ENCODE measurements at places on chromosomes 16 and 17.

DNA sequence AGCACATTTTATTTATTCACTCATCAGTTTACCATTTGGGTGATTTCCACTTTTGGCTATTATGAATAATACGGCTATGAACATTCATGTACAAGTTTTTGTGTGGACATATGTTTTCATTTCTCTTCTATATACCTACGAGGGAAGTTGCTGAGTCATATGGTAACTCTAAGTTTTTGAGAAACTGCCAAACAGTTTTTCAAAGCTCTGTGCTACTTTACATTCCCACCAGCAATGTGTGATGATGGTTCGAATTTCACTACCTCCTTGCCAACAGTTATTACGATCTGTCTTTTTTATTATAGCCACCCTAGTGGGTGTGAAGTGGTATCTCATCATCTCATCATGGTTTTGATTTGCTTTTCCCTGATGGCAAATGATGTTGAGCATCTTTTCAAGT is 63.7 kb upstream of the MRTFB start:
- no peak for DNase-seq

GRCh38 chr17:37820995-37821713 is 76.3 kb upstream of the HNF1B start:
- no peak for DNase-seq

GRCh38 chr16:56617212-56618085 is 8.1 kb upstream of the MT1E start:
- DNase-seq = no peak

- DNase-seq = no peak
These were observed 13.4 kb downstream of the WWP2 start for GRCh38 chr16:69775563-69775962.

DNA sequence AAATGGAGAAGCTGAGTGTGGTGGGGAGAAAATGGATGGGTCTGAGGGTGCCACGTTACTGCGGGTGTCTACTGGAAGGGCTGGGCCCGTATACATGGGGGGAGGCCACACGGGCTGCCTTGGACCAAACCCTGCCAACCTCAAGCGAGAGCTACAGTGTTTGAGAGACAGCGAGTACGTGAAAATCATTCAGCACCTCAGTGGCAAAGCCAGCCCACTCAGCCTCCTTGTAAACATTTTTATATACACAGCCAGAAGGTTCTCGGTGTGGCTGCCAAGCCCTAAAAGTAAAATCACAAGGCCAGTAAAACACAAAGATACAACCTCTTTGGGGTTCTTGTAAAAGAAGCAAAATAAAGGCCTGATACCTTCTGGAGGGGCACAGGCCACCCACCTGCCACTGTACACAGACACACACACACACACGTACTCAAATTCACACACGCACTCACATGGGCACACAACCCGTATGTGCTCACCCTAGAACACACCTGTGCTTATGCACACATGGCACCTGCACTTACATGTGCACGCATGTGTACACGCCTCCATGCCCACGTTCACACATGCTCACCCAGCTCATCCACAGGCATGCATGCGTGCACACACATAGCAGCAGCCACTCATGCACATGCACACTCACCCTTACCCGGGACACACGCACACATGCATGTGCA is 102.8 kb downstream of the GSG1L start:
- DNase-seq = no peak

- no peak for DNase-seq
These were observed 14.1 kb downstream of the MFSD11 start for GRCh38 chr17:76752006-76752405.

GRCh38 chr17:1454541-1454940 is 1.5 kb downstream of the CRK start:
- no peak for DNase-seq

GRCh38 chr17:40796846-40797245 is 2.9 kb downstream of the KRT28 start:
- DNase-seq = no peak

- no peak for DNase-seq
These were observed 48.5 kb downstream of the SNX11 start for GRCh38 chr17:48155889-48156611.

DNA sequence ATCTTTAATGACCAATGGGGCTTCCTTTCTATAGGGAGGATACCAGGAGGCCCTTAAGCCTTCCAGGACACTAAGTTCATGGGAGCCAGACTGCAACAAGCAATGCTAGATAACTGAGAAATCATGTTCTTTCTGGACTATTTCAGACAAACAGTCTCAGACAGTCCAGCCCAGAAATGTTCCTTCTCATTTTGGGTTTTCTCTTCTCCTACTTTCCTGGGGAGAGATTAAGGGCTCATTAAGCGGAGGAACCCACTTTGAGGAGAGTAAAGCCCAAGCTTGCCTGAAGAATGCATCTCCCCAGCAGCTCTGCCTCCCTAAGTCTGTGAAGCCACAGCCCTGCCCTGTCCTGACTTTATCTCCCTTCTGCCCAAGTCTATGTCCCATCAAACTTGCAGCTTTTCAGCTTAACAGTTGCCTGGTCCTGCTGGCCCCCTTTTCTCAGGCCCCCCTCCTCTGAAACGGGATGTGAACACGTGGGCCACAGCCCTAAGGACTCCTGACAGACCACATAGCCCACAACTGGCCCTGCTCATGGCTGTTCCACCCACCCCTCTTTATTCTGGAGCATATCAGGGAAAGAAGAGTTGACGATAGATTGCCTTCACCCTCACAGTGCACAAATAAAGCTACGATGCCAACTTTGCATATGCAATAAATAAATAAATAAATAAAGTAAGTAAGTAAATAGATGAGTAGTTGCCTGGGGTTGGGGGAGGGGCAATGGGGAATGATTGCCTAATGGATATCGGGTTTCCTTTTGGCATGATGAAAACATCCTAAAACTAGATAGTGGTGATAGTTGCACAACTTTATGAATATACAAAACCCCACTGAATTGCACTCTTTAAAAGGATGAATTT is 111.0 kb downstream of the N4BP1 start:
- DNase-seq = no peak

DNA sequence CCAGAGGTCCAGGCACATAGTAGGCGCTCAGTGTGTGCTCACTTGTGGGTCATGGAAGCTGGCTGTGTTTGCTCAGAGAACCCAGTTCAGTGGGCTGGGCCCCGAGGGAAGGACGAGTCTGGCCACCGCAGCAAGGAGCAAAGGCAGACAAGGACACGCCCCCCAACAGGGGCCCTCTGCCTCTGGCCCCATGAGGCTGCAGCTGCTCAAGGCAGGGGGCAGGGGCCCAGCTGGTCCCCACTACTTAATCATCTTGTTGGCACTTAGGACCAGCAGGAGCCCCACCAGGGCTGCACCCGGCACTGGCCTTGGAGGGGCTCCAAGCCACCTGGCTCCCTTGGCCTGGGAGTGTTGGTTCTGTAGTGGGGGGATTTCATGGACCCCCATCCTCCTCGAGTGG is 16.1 kb downstream of the KCNJ12 start:
- DNase-seq = no peak

GRCh38 chr17:29176558-29177351 is 3.4 kb downstream of the MYO18A start:
- DNase-seq = no peak

DNA sequence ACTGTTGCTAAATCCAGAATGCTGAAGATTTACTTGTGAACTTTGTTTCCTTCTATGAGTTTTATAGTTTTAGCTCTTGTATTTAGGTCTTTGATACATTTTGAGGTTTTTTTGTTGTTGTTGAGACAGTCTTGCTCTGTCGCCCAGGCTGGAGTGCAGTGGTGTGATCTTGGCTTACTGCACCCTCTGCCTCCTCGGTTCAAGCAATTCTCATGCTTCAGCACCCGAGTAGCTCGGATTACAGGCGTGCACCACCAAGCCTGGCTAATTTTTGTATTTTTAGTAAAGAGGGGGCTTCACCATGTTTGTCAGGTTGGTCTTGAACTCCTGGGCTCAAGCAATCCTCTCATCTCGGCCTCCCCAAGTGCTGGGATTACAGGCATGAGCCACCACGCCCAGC is 14.4 kb downstream of the TENT4B start:
- DNase-seq = no peak

DNA sequence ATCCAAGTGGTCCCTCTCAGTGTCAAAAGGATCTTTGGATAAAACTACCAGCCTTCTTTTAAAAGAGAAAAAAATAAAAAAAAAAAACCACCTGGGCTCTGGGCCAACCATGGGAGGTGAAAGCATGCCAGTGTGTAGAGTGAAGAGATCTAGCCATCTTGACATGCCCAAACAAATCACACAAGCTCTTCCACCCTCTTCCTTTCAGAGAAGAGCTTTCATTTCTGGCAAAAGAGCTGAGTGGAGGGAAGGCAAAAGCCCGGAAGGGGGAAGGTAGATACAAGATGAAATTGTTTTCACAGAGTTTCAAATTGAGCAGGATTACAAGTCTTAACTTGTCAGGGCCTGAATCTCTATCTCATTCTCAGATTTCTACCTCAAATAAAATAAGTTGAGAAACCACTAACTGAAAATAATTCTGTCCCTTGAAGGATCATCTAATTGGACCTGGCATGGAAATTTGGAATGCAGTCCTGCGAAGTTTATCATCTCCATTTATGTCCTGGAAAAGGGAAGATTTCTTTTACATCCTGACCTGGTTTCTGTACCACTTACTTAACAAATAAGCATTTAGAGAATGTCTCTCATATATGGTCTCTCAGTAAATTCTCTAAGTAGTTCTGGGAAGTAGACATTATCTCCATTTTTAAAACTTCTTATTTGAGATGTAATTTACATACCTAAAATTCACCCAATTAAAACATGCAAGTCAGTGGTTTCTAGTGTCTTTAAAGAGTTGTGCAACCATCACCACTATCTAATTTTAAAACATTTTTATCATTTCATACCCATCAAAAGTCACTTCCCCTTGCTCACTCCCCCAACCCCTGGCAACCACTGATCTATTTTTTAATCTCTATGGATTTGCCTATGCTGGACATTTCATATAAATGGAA is 93.7 kb downstream of the TANGO6 start:
- no peak for DNase-seq

GRCh38 chr16:50668368-50669008 is 12.6 kb downstream of the SNX20 start:
- no peak for DNase-seq

GRCh38 chr17:66541461-66542128 is 239.2 kb downstream of the PRKCA start:
- peak; percentile 70 for DNase-seq

DNA sequence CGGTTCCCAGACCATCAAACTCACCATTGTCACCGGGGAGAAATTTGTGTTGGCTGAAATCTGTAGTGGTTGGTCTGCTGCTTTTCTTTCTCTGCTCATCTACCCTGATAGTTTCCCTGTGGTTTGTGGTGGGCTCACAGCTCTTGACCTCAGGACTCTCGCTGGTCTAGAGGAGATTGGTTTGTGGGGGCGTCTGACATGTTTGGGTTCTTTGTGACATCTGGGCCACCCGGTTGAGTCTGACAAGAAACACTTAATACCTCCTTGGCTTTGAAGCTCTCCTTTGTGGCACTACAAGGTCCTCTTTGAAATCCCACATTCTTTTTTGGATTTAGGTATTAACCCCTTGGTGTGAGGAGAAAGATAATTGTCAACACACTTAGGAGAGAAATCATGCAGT is 662.0 kb downstream of the WWOX start:
- no peak for DNase-seq

DNA sequence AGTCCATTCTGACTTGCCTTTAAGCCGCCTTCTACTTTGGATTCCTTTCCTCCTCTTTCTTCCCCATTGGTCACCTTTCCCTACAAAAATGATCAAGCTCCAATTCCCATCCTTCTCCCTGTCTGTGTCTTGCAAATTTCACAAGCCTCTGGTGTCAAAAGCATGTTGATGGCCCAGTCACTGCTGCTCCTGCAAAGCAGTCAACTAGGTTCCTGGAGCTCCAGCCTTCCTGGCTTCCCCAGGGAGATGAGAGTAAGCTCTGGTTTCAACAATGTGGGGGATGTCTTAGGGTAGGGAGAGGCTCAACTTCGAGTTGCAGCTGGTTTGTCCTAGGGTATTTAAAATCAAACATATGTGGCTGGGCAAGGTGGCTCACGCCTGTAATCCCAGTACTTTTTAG is 36.1 kb upstream of the HELZ start:
- no peak for DNase-seq

DNA sequence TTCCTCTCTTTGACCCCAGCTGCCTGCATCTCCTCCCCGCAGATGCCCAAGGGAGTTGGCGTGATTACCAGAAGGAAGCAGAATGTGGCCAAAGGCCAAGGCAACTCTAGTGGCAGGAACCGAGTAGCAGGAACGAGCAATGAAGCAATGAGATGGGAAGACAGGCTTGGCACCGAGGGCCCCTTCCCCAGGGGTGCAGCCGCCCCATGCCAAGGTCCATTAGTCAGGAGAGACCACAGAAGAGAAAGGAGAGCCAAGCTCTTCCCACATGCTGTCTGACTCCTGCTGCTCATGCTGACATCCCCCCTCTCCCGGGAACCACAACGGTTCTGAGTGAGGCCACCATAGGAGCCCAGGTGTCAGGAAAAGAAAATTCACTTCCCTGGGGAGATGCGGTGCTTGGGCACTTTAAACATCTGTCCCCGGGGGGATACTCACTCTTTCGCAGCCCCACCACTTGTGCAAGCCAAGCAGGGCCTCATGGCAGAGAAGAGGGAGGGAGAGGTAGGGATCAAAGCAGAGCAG is 67.4 kb downstream of the MYO18A start:
- peak; percentile 64 for DNase-seq

DNA sequence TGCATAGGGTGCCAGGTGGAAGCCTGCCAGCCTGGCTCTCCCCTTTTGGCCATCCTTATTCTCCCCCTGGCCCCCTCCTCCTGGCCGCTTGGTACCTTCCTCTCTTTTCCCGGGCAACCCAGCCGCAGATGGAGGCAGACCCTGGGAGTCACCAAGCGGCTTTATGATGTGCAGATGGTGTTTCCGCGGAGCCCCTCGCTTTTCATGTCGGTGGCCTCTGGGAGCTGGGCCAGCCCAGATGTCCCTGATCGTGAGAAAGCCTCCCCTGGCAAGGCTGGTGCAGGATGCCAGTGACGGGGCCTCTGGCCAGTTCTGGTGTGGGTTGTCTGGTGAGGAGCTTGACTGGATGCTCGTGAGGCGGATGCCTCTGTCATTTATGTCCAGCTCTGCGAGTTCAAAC is 18.0 kb upstream of the BRD7 start:
- no peak for DNase-seq

DNA sequence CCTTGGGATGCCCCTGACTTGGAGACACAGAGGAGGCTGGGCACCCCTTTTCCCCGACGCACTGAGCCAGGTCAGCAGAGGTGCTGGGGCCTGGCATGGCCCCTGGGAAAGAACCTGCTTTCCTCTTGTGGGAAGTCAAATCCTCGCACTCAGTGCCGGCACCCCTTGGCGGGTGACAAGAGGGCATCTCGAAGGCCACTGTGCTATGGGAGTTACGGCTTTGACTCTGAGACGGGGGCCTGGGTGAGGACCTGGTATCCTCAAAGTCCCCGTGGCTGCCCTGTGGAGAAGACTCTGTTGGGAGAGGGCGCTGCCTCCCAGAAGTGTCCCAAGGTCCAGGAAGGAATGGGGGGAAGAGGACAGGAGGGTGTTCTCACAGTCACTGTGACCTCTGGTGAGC is 117.0 kb downstream of the METRNL start:
- no peak for DNase-seq

- peak; percentile 12 for DNase-seq
These were observed 1.7 kb downstream of the MT2A start for GRCh38 chr16:56610017-56610608.

- no peak for DNase-seq
These were observed 1.1 kb downstream of the FLII start for GRCh38 chr17:18257268-18257981.

All from GF-D8 (cell line).